Skin of body (tissue), 3 donors: ENCODE measurements at places on chromosomes 1 and 21. TPM values are rescaled to one million over a fixed set of nuclear protein-coding genes. Genes with fewer than 3 reads are reported as not detected.

The ITGB2 gene
- 22.5 TPM for total RNA-seq

The SLC45A1 gene
- total RNA-seq, result 0.49 TPM

GRCh38 chr1:17764591-17764990 lies 9.5 kb downstream of the ACTL8 start:
- no peak for DNase-seq

DNA sequence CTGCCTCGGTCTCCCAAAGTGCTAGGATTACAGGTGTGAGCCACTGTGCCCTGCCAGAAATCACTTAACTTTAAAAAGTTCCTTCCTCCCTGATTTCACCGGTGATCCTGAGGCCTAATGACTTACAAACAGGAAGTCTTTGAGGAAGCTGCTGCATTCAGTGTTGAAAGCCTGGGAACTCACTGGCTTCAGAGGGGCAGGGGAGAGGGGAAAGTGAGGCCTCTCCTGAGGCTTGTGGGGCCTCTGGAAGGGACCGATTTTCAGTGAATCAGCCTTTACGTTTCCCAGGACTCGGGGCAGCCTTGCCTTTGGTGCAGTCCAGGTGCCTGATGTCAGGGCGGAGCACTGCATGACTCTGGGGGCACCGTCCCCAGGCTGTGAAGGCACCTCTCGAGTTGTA lies 30.1 kb upstream of the ARHGEF10L start:
- no peak for DNase-seq

DNA sequence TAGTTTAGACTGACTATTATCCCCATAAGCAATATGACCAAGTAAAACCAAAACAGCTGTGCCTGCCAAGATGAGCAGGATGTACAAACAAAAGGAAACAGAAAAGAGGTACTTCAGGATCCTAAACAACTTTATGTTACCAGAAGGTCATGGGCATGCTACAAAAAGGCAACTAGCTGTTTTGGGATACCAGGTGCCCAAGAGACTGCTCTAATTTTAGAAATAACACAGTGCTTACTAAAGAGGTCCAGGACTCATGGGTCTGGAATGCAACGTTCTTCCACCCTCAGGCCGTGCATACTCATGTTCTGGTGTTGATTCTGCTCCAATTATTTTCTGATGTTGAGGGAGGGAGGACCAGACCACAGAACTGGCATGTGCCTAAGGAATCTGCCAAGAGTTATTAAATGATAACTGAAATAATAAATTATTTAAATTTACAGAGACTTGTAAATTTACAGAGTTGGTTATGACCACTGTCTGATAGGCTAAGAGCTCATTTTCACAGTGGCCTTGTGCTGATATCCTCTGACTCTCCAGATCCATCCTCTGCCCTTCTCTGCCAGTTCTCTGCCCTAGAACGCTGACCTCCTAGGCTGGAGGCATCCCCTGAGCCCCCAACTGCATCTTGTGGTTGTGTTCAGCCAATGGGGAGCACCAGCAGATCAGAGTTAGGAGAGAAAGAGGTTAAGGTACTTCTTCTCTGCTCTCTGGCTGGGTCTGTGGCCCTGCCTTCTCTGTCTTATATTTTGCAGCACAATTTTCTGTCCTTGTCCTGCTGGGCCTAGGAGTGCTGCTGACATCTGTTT lies 37.7 kb upstream of the BCL10 start:
- no peak for DNase-seq

DNA sequence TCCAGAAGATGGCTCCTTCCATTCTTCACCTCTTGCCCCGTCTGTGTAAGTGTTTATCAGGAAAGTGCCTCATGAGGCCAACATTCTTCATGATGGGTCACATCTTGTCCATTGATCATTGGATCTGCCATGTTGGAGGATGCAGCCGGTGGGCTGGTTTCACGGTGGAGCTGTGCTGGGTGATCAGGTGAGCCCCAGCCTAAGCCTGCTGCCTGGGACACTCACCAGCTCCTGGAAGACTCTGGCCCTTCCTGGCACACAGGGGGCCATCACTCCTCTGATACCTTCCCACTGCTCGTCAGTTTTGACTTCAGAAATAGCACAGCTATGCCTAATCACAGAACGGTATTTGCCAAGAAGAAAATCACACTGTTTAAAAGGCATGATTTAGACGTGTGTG lies 38.3 kb downstream of the UBASH3A start:
- DNase-seq, result no peak
